A549 (cell line): ENCODE measurements at places on chromosomes 12 and 14.

GRCh38 chr12:94813314-94813713, 163.0 kb upstream of the TMCC3 start:
- peak; percentile 18 for DNase-seq

- peak; percentile 25 for DNase-seq
These were observed at the start of gene PDZRN4 for GRCh38 chr12:41188058-41188840. TSS of gene PDZRN4 (plus strand) at chr12:41188320.

- DNase-seq = no peak
These were observed 107.4 kb downstream of the GRIP1 start for GRCh38 chr12:66571361-66571915.

GRCh38 chr14:95291859-95292542, 27.7 kb downstream of the CLMN start:
- no peak for DNase-seq

DNA sequence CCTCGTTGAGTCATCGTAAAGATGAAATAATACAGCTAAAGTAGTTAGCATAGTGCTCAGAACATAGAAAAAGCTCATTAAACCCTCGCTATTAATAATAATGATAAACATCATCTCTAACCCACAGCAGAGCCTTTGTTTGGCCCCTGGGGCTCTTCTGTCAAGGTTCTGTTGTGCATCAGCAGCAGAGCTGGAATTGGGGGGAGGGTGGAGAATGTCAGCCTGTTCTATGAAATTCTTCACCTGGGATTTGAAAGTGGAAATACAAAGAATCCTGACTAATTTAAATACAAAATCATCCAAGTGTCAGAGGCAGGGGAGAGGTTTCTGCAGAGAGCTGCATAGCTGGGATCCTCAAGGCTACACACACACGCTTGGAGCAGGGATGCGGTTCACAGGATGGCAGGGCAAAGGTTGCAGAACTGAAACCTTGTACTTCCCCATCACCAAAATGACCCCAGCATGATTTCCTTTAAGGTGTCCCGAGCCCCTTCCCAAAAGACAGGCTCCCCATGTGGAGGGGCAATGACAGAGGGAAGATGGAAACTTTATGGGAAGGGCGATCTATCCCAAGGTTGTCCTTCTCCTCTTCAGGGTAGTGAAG, 71.8 kb downstream of the DAD1 start:
- DNase-seq = no peak

DNA sequence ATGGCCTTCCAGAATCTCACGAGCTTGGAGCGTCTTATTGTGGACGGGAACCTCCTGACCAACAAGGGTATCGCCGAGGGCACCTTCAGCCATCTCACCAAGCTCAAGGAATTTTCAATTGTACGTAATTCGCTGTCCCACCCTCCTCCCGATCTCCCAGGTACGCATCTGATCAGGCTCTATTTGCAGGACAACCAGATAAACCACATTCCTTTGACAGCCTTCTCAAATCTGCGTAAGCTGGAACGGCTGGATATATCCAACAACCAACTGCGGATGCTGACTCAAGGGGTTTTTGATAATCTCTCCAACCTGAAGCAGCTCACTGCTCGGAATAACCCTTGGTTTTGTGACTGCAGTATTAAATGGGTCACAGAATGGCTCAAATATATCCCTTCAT, 92.2 kb downstream of the FLRT2 start:
- DNase-seq = no peak

- DNase-seq = peak; percentile 92
These were observed 40.0 kb upstream of the CAPRIN2 start for GRCh38 chr12:30794591-30795409.

DNA sequence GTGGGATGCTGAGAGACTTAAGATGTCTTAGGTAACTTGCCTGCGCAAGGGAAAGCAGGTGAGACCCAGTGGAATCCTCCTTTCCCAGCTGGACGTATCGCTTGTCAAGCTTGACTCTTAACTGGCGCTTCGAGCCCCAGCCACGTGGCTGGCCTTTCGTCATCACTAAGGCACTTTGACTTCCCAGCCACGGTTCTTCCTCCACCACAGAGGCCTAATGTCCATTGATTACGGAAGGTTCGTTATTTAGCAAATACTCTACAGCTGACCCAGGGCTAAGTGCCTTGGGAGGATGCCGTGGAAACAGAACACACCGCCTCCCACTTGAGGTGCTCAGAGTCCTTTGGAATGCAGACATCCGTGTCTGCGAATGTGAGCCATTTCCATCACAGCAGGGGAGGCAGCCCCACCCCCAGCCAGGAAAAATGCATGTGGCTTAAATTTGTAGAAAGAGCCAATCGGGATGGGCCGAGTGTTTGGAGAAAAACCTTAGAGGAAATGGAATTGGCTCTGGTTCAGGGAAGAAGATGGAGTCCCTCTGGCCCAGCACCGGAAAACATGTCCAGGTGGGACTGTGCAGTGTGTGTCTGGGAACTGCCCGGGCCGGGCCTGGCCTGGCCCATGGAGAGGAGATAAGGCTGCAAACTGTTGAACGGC, 115.7 kb downstream of the PLXNC1 start:
- no peak for DNase-seq

DNA sequence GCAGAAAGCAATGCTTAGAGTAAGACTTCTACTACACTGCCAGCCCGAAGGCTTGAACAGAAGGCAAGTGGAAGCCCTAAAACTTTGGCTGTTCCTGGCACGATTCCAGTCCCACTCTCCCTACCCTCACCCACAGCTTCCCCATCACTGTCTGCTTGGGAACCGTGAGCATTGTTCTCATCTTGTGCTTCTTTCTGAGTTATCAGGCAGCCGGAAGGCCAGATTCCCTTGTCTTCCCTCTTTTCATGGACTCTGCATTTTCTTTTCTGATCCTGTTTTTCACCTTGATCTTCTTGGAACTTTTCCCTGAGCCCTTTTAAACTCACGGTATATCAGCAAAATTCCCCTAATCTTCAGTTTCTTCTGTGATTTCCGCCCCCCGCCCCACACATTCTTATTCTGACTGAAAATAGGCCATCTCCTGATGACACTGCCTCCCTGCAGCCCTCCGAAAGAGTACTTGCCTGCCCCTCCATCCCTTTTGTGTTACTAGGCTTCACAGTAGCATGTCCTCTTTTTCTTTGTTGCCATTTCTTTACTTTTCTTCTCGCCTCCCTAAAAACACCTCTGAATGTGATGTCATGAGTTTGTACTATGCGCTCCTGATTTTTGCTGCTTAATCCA, 29.9 kb downstream of the RCOR1 start:
- no peak for DNase-seq

DNA sequence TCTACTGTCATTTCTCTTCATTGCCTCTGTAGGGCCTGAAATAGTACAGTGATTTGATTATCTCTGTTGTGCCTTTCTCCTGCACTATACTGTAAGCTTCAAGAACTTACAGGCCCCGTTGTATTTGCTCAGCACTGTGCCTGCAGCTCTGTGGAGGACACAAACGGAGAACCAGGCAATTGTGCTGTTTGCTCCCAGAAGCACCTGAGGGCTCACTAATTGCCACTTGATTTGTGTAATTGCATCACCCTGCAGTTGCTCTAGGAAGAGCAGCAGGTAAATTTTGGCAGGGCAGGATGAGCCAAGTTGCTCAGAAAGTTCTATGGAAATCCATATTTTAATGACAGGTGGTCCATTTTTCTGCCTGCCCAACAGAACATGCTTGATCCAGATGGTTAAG, 11.6 kb upstream of the KRT82 start:
- DNase-seq = no peak
